ENCODE measurements at places on chromosomes 11 and 22.

DNA sequence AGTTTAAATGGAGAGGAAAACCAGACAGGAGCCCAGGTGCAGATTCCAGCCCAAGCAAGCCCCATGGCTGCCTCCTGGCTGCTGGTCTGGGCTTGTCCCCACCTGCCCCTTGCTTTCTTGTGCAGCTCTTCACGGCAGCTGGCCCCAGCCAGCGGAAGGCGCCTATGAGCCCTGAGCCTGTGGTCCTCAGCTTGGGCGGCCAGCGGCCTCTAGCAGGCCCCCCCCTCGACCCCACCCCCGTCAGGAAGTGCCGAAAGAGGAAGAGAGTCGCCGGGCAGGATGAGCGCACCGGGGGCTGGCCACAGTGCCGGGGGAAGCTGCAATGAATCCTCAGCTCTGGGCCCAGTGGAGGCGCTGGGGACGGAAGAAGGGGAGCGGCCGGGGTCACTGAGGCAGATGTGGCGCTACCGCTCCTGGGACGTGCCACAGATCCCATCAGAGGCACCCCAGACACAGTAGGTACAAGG, 2.1 kb upstream of the DGKZ start:
- DNase-seq: no peak

GRCh38 chr11:121376130-121376529, 76.0 kb upstream of the SORL1 start:
- DNase-seq: no peak

- DNase-seq: no peak
These were observed 132.4 kb upstream of the CHORDC1 start for GRCh38 chr11:90355200-90355599.

DNA sequence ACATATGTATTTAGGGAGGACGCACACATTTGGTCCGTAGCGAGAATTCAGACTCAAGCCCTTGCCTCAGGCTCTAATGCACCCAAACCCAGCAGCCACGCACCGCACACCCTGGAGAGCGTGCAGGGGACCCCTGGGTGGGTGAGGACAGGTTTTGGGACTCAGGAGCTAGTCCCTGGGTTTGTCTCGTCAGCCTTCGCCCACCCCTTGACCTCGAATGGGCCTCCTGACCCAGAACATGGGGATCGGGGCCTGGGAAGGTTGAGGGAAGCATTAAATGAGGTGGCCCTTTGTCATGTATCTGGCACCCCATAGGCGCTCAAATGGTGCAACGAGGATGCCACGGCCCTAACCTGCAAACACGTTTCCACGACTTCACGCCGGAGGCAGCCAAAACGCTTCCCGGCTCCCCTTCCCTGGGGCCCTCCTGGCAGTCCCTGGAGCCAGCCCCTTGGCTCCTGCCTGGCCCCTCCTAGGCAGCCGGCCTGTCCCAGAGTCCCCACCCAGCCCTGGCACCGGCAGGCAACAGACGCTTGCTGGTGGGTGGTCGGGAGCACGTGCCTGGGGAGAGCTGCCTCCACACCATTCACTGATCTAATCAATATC, 5.5 kb upstream of the LINC01488 start:
- no peak for DNase-seq

GRCh38 chr11:76216536-76217325, 10.4 kb upstream of the WNT11 start:
- no peak for DNase-seq

DNA sequence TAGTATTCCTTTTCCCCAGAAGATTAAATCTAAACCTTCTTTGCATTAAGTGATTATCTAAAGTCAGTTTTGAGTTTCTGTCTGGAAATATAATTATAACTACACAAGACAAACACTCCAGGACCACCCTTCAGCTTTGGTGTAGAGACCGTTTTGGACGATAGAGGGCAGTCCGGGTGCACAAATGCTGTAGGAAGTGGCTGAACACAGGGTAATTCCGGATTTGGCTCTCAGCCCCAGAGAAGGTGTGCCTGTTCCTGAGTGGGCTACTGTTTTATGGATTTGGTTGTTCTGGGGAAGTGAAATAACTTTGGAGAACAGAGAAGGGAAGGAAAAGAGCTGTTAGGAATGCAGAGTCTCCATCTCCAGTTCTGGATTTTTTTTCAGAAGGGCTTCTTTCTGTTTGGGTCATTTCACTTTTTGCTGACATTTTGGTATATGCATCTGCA, 14.8 kb downstream of the EXT2 start:
- peak; percentile 74 for DNase-seq

GRCh38 chr11:130381317-130381716, 47.1 kb downstream of the ADAMTS8 start:
- DNase-seq: no peak

DNA sequence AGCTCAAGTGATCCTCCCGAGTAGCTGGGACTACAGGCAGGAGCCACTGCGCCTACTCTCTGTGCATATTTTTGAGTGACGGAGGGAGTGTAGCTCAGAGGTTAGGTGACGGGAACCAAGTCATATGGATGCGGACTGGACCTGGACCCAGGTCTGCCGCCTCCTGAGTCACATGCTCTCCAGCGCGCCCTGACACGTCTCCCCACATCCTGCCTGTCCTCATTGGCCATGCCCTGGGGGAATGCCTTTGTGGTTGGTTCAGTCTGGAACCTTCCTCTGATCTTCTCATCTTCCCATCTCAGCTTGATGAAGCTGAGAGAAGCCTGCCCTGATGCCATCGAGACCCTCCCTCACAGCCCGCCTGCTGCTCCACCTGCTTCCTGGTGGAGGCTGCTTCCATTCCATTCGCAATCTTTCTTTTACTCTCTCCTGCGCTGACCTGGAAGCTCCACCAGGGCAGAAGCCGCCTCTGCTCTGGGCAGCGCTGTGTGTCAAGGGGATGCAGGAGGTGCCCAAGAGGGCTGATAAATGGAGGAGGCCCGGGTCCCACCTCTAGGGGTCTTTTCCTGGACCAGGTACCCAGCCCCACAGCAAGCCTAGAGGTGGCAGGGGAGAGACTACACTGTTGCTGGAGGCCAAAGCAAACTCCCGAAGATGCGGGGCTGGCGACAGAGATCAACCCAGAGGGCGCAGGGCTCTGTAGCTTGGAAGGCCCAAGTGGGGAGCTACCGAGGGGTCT, 13.9 kb upstream of the BAIAP2L2 start:
- no peak for DNase-seq

- no peak for DNase-seq
These were observed 23.4 kb upstream of the ADA2 start for GRCh38 chr22:17242641-17243040.

GRCh38 chr11:44223238-44223637, 86.7 kb downstream of the ALX4 start:
- no peak for DNase-seq

- peak; percentile 68 for DNase-seq
These were observed 39.6 kb downstream of the PAMR1 start for GRCh38 chr11:35485656-35486322.

GRCh38 chr22:46327691-46328465, 7.6 kb upstream of the TRMU start:
- DNase-seq: no peak

- DNase-seq: no peak
These were observed 31.4 kb downstream of the NUMA1 start for GRCh38 chr11:72048766-72049460.

DNA sequence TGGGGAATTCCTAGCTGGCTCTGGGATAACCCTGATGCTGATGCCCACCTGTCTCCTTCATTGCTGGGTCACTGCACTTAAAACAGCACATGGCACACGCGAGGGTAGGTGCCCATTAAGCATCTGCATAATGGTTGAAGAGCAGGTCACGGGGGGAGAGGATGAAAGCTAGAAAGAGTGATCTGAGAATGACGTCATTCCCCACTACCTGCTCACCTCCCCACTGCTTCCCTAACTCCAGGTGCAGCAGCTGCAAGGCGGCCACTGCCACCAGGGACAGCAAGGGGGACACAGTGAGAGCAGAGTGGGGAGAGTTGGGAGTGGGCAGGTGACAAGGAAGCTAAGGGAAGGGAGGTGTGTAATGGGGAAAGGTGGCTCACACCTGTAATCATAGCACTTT, 27.0 kb downstream of the ADA2 start:
- DNase-seq: no peak

DNA sequence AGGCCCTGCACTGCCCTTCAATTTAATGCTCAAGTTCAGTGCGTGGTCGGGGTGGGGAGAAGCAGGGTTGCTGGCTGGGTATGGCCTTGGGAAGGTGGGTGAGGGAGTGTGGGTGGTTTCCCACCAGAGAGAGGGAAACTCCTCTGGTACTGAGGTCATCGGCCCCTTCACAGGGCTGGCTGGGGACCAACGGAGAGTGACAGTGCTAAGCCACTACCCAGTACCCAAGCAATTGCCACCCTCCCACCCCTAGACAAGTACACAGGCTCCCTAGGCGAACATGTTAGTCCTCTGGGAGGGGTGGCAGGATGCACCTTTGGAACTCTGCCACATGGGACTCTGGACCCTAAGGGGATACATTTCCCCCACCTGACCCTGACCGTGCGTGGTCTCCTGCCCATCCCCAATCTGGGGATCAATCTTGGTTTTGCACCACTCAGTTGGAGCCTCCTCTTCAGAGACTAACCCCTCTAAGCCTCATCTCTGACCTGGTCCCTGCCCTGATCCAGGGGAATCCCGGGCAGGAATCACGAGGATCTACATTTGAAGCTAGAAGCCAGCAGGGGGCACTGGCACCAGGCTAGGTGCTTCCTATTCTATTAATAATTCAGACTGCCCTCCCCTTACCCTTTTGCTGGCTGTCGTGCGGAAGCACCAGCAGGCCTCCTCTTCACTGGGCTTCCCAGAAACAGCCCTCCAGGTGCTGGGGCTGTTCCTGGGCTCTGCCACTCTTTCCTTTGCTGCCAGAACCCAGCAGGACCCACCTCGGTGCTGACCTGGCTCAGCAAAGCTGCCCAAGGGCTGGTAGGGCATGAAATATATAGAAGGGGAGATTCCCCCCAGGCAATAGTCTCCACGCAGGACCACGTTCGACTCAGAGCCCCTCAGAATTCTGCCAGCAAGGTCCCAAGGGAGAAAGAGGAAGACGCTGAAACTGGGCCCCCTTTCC, 377.7 kb downstream of the TENM4 start:
- DNase-seq: peak; percentile 2

DNA sequence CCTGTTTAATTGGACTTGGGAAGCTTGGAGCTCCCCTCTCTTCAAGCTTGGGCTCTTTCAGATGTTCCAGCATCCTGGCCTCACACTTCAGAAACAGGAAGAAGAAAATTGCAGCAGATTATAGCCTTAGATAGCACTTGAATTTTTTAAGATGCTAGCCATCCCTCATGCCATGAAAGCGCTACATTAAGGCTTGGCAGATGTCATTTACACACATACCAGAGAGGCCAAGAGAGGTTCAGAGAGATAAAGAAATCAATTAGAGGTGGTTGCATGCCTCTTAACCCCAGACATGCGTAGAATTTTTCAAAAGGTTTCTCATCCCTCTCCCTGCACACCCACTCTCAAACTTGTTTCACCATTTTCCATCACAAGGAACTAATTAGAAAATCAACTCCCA, 31.9 kb upstream of the DBX1 start:
- no peak for DNase-seq

GRCh38 chr11:16195651-16196050, 160.7 kb downstream of the SOX6 start:
- DNase-seq: no peak

DNA sequence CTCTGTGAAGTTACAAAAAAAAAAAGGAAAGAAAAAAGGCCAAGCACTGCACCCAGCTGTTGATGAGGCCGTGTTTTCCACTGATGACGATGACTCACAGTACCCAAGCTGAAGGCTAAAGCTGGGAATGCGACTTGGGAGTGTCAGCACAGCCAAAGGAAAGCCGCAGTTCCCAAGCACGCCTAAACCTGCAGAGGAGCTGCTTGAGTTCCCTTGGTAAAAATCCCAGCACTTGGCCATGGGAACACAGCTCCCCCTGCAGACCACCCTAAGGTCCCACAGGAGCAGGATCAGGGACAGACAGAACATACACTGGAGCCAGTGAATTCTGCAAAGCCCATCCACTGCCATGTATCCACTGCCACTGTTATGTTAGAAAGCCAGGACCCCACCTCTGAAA, 39.9 kb downstream of the SERGEF start:
- peak; percentile 26 for DNase-seq
